ENCODE measurements at places on chromosomes 4 and X.

DNA sequence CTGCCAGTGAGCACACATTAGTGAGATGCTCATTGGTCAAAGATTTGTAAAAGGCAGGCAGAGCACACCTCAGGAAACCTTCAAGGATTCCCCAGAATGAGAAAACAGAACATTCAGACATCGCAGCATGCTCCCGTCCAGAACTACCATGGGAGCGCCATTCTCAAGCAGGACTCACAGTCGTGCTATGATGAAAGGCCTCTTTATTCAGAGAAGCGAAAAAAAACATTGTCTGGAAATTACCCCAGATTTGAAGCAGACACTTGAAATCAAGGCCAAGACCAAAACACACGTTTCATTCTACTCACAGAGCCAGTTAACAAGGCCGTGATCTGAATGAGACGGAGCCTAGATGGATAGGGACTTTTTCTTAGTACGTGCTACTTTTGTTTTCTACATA is 961.8 kb upstream of the TENM3 start:
- DNase-seq = no peak

DNA sequence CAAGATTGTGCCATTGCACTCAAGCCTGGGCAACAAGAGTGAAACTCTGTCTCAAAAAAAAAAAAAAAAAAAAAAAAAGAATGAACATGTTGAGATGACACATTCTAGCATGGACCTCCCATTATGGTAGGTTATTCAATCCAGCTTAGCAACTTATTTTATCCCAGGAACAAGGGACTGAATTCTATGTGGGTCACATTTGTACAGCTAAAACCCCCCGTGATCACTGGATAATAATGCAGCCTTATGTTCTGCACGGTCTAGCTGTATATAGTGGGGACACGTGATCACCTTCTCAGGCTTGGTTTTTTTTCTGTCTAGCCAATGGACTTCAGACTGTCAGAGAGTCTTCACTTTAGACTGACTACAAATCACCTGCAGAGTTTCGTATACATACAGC is 115.2 kb upstream of the FRG1 start:
- DNase-seq = no peak

GRCh38 chr4:37769391-37769989 is 57.0 kb upstream of the PGM2 start:
- DNase-seq = no peak

- DNase-seq = no peak
Measured at GRCh38 chr4:6134612-6135220, 65.6 kb downstream of the JAKMIP1 start.

GRCh38 chr4:130689181-130689580 is 1593.2 kb downstream of the C4orf33 start:
- DNase-seq = no peak

GRCh38 chr4:150515135-150515534 is 66.8 kb upstream of the MAB21L2 start:
- DNase-seq = no peak

DNA sequence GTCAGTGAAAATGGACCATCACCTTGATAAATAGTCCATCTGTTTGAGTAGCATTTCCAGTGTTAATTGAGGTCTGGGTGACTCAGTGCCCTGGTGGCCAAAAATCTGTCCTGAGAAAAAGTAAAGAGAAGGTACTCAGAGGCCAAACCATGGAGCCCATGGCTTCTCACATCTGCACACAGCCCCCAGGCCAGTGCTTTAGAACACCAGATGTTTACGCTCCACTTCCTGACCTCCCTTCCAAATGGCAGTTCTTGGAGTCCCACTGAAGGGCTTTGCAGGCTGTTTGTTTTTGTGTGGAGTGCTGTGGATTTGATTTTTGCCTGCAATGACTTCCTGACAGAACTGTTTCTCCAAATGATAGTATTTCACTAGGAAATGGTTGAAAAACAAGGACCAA is 60.2 kb upstream of the GPC4 start:
- no peak for DNase-seq

GRCh38 chr4:97910005-97910404 is 233.3 kb downstream of the STPG2 start:
- DNase-seq = no peak

DNA sequence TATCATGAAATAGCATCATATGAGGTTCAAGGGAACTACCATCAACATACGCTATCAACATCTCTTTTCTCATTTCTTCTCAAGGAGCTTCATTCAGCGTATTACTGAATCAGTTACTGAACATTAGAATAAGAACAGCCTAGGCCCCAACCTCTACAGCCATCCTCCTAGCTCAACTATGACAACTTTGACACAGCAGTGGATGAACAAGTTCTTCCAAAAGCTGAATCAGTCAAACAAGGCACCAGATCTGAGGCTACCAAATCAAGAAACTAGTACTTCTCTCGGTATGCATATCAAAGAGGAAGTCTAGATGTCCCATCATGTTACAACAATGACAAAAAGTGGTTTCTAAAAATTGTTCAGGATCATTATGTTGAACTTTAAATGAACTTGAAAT is 57.4 kb downstream of the GATB start:
- no peak for DNase-seq

GRCh38 chr4:113358784-113359183 is 309.3 kb downstream of the ANK2 start:
- no peak for DNase-seq

GRCh38 chr4:166335256-166335938 is 462.4 kb downstream of the TLL1 start:
- DNase-seq = no peak

DNA sequence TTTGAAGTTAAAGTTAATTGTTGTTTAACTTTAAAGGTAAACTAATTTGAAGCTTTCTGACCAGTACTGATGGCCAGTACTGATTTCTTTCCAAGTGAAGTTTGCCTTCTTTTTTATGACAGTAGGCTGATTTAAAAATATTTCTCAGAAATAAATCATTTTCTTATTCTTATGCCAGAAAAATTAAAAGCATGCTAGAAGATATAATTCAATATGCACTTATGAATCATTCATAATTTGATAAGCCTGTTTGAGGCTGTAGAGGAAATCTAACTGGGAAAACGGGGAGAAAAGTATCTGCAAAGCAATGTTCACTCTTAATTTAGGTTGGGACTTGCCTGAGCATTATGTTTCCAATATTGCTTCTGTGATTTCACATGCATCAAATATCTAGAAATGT is 1112.0 kb upstream of the INTU start:
- no peak for DNase-seq
